ENCODE measurements at places on chromosomes 13 and 19.

DNA sequence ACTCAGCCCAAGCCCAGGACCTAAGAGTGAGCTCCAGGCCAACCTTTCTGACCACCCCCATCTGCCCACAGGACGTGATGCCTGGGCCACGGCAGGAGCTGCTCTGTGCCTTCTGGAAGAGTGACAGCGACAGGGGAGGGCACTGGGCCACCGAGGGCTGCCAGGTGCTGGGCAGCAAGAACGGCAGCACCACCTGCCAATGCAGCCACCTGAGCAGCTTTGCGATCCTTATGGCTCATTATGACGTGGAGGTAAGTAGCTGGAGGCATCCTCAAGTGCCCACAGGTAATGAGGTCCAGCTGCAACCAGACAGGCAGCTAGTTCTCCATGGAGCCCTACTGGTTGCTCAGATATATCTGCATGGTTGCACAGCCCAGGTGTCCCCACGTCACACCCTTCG, 14.8 kb downstream of the DDX39A start:
- no peak for DNase-seq

DNA sequence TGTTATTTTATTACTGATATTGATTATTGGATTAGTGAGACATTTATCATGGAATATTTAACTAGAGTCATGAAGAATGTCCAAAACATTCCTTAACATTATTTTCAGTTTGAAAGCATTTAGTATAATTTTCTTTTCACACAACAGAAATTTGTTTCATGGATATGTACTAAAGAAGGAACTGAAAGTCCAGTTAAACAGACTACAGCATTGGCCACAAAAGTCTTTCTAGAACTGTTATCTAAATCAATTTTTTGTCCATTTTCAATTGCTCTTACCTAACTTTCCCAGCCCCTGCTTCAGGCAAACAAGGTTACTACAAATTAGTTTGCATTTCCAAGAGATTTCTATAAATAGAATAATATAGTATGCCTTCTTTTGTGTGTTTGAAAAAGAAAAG, 1018.0 kb upstream of the PCDH20 start:
- DNase-seq: no peak

GRCh38 chr19:13881692-13882418, 4.9 kb downstream of the NANOS3 start:
- DNase-seq: no peak

GRCh38 chr13:91771229-91771628, 372.8 kb downstream of the GPC5 start:
- DNase-seq: no peak
